ENCODE measurements at places on chromosomes 3 and 15.

- DNase-seq = no peak
These were observed 498.5 kb upstream of the GRM7 start for GRCh38 chr3:6362406-6362805.

DNA sequence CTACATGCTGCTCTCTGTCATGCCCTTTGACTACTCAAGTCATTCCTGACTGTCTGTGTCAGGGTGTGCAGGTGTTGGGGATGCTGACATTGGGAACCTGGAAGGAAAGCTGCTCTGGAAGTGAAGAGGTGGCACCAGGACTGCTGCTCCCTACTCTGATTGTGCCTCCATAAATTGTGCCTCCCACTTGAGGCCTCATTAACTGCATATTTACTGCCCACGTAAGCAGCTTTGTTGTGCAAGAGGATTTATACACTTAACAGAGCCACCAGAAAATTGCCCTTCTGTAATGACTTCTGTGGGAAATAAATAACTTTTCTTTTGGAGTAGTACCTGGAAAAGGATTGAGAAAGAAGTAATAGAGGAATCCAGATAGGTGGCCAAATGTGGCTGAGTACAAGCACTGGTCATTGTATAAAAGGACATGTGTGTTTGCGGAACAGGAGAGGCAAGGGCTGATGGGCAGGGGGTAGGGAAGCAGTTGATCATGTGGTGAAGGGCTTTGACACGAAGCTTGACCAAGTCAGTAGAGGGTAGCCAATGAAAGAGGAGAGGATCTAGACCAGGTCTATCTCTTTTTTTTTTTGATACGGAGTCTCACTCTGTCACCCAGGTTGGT, 24.8 kb downstream of the IL20RB start:
- DNase-seq = no peak

- DNase-seq = no peak
These were observed 23.4 kb upstream of the PPP4R2 start for GRCh38 chr3:72973031-72973723.

DNA sequence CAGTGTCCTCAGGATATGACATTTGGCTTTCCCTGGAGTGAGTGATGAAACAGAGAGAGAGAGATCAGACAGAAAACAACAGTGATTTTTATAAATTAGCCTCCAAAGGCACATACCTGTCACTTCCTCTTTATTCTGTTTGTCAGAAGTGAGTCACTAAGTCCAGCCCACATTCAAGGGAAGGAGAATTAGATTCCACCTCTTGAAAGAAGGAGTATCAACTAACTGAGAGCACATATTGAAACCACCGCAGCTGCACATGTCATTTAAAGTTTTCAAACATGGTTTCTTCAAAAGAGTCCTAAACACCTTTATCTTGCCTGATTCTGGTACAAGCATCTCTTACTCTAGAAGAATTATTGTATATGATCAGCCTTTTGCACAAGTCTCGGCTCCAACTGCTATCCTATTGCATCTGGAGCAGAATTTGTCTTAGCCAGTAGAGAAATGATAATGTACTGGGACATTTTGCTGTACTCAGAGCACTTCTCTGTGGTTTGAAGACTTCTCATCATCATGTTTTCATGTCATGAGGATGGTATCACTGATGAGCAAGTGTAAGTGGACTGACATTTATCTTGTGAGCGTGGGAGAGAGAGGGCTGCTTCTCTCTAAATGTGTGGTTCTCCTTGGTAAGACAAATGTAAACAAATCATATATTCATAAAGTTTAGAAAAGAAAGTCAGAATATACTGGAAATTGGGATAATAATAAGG, 338.9 kb upstream of the CFAP20DC start:
- DNase-seq = no peak

- no peak for DNase-seq
These were observed 92.0 kb downstream of the ZPLD1 start for GRCh38 chr3:102526865-102527264.
